HFFc6 (cell line): ENCODE measurements at places on chromosomes 12 and 14. TPM values are rescaled to one million over a fixed set of nuclear protein-coding genes. Genes with fewer than 3 reads are reported as not detected.

SMOC1 gene
- total RNA-seq, result not detected in 3 replicates

ASCL1 gene
- not detected in 3 replicates for total RNA-seq

SLC15A4 gene
- 20.8 to 24.7 TPM (median 23.3 TPM) in 3 replicates for total RNA-seq

DNA sequence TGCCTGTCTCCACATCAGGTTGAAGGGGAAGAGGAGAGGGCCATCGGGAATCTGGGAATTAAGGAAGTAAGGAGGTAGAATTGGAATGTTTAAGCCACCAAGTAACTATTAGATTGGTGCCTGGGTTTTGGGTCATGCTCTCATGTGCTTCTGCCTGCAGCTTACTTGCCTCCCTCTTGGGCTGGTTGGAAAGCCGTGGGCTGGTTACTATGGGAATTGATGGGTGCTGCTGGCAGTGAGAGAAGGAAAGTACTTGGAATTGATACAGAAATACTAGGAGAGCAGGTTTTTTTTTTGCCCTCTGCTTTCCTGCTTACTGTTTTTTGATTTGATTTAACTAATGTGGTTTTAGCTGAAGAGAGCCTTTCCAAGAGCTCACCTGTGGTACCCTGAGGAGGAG, 493.5 kb upstream of the RGS6 start:
- DNase-seq, result no peak
- H3K27me3 ChIP-seq, result peaks cover 1% of the 10 kb centered on the region; the same call in 1 of the 2 replicates
- H3K4me3 ChIP-seq, result peak overlapping the region; percentile 72
- H3K4me1 ChIP-seq, result peaks cover 53% of the 10 kb centered on the region

GRCh38 chr14:61346793-61347192, 25.4 kb downstream of the PRKCH start:
- no peak overlapping the region for H3K4me3 ChIP-seq
- H3K36me3 ChIP-seq, result no peaks in the 10 kb centered on the region
- no peak for DNase-seq
- peaks cover 21% of the 10 kb centered on the region for H3K27me3 ChIP-seq
- H3K4me1 ChIP-seq, result no peaks in the 10 kb centered on the region

DNA sequence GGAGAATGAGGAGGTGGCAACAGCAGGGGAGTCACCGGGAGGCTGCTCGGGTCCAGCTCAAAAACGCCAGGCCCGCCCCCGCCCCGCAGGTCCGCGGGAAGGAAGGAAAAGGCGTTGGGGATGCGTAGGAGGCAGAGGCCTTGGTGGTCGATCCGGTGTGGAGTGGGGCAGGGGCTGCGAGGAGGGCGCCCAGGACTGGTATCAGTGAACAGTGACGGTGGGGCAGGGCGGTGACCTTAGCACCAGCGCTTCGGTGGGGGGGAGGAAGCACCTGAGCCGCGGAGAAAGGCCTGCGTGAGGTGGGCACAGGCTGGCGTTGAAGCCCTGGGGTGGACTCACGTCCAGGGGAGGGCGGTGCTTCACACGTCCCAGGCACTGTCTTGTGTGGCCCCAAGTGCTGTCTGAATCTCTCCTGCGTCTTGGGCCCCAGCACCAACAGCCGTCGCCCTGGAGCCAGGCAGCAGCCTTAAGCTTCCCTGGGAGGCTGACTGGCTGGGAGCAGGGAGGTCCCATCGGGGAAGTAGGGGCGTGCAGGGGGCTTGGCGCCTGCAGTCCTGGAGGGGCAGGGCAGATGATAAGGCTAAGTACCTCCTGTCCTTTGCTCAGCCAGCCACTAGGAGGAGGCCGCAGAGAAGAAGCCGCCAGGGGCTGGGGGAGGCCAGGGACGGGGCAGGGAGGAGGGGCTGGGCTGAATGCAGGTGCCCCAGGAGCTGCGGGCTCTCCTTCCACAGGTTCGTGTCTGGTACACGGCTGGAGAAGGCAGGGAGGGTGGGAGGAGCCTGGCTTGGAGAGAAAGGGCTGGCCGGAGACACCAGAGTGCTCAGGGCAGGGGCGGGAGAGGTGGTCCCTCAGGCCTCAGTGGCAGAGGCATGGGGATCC, 26.5 kb downstream of the ZBTB42 start:
- peaks cover 6% of the 10 kb centered on the region; the same call in 1 of the 2 replicates for H3K36me3 ChIP-seq
- peaks cover 20% of the 10 kb centered on the region for H3K4me1 ChIP-seq
- H3K27me3 ChIP-seq, result peaks cover 1% of the 10 kb centered on the region; the same call in 1 of the 2 replicates
- H3K4me3 ChIP-seq, result peak overlapping the region; percentile 92
- H3K27ac ChIP-seq, result peak overlapping the region; percentile 75

DNA sequence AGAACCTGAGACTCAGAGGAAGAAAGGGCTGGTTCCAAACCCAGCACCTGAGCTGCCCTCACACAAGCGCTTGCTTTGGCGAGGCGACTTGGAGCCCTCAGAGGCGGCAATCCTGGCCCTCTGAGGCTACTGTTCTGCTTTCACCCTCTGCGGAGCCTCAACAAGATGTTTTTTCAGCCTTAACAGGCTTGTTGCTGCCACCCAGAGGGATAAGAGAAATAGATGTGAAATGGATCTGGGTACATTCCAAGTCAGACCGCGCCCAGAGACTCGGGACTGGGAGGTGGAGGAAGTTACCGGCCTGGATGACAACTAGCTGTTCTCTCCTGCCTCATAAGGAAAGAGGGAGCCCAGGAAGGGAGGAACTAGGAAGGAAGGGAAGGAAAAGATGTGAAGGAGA, 89.6 kb downstream of the TTC7B start:
- no peak overlapping the region for H3K27ac ChIP-seq
- DNase-seq, result peak; percentile 5
- no peak overlapping the region for H3K4me3 ChIP-seq
- peaks cover 11% of the 10 kb centered on the region for H3K4me1 ChIP-seq
- peaks cover 5% of the 10 kb centered on the region; the same call in 1 of the 2 replicates for H3K36me3 ChIP-seq

DNA sequence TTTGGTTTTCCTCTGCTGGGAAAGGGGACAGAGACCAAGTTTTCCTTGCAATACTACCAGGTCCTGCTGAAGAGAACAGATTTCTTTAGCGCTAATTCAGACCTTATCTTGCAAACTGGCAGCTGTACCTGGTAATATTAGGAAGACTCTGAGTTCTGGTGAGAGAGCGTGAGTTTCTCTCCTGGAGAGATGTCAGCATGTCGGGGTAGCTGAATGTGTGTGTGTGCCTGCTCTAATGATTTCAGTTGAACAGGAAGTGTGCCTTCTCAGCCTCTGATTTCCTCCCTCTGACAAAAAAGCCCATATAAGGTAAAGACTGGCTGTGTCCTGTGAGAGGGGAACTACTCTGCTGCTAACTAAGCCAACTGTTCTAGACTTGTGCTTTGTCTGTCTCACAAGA, 10.3 kb upstream of the ERP27 start:
- H3K4me1 ChIP-seq, result peaks cover 66% of the 10 kb centered on the region
- H3K4me3 ChIP-seq, result peak overlapping the region; percentile 52; the same call in 1 of the 2 replicates

GRCh38 chr14:106518054-106518943, 991.9 kb downstream of the TMEM121 start:
- no peaks in the 10 kb centered on the region for H3K36me3 ChIP-seq
- H3K27ac ChIP-seq, result no peak overlapping the region
- H3K4me3 ChIP-seq, result no peak overlapping the region
- H3K4me1 ChIP-seq, result no peaks in the 10 kb centered on the region

GRCh38 chr12:26158078-26158764, 33.4 kb upstream of the BHLHE41 start:
- no peaks in the 10 kb centered on the region; the same call in none of the 2 replicates for H3K27me3 ChIP-seq
- H3K36me3 ChIP-seq, result no peaks in the 10 kb centered on the region
- H3K27ac ChIP-seq, result no peak overlapping the region
- H3K4me3 ChIP-seq, result no peak overlapping the region

DNA sequence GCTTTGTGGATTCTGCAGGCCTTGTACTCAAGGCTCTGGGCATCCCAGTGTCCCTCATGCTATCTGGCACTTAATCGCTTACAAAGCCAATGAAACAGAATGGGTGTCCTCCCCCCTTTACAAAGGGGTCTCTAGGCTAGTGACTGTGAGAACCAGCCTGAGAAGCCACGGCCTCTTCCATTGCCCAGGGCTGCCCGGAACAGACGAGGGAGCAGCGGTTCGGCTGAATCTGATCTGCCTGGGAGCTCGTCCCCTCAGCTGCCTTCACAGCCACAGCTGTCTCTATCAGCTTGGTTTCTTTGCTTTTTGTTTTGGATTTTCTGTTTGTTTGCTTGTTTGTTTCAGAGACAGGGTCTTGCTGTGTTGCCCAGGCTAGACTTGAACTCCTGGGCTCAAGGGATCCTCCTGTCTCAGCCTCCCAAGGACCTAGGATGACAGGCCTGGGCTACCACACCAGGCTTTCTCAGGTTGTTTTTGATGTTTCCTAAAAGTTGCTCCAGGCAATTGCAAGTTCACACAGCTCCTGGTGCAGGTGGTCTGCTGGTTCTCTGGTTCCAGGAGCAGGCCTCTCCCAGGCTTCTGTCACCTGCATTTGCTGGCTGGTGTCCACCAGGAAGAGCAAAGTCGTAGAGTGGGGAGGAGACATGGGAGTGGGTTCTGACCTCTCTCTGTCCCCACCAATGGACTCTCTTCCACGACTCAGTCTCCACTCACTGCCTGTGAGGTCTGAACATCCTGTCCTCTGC, 10.9 kb upstream of the RIN3 start:
- no peaks in the 10 kb centered on the region for H3K36me3 ChIP-seq
- peaks cover 44% of the 10 kb centered on the region for H3K4me1 ChIP-seq
- peak overlapping the region; percentile 96 for H3K27ac ChIP-seq
- H3K4me3 ChIP-seq, result no peak overlapping the region

GRCh38 chr12:39102474-39103209, 197.3 kb upstream of the CPNE8 start:
- H3K36me3 ChIP-seq, result no peaks in the 10 kb centered on the region
- H3K27ac ChIP-seq, result no peak overlapping the region
- no peaks in the 10 kb centered on the region for H3K4me1 ChIP-seq

DNA sequence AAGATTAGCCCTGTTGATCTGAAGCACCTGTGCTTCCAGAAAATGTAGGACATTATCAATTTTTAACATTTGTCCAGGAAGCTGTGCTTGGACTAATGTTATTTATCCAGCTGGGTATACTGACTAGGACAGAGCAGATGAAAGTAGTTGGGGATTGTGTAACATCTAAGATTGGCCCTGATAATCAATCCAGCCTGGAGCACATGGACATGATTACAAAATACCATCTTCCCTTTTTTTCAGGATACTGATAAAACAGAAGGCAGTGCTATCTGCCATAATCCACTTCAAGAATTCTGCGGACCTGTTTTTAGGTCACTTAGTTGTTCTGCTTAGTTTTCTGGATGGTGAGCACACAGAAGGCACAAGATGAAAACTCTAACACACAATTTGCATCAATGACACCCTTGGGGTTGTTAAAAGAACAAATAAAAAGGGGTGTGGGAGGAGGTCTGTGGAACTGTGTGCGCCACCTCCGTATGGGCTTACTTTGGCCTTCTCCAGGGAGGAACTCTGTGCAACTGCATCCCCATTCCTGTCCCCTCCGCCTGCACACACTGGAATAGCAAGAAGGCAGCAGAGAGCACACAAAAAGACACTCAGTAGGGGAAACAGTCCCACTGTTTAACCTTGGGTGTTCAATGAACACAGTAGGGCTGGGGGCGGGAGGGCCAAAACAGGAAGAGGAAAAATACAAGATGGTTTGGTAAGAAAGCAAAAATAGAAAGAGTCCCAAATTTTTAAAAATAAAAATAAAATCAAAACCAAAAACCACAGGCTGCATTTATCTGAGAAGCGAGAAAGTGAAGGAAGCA, 31.1 kb upstream of the DUSP6 start:
- peaks cover 28% of the 10 kb centered on the region for H3K4me1 ChIP-seq
- H3K4me3 ChIP-seq, result peak overlapping the region; percentile 69; the same call in 1 of the 2 replicates
- no peaks in the 10 kb centered on the region for H3K36me3 ChIP-seq
- no peaks in the 10 kb centered on the region for H3K27me3 ChIP-seq
- H3K27ac ChIP-seq, result peak overlapping the region; percentile 80
